SK-N-MC (cell line): ENCODE measurements at places on chromosomes 16 and 17.

DNA sequence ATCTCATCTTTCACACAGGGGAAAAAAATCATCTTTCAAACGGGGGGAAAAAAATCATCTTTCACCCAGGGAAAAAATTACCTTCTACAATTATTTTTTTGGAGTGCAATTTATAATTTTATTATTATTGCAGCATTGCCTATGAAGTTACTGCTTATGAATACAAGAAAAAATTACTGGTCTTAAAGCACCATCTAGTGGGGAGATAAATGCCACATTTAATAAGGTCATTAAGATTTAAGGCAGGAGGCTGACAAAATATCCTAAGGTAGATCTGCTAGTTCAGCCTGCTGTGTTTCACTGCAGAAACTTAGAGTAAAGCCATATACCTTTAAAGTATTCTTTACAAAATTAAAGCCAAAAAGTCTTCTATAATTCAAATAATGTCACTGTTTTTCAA, 13.7 kb downstream of the SHCBP1 start:
- DNase-seq: no peak

DNA sequence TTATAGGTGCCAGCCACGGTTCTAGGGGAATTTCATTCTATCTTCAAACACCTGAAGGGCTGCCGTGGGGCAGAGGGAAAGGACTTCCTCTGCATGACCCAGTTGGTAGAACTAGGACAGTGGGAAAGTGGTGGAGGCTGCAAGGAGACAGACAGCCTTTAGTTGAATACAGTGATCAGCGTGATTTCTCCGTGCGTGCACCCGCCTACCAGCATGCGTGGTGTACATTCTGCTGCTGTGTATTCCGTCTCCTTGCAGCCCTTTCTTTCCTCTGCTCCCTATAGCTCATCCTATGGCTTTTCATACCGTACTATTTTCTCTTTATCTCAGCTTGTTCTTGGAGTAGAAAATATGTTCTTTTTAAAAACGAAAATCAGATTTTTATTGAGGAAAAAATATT, 146.9 kb downstream of the MRM1 start:
- no peak for DNase-seq

DNA sequence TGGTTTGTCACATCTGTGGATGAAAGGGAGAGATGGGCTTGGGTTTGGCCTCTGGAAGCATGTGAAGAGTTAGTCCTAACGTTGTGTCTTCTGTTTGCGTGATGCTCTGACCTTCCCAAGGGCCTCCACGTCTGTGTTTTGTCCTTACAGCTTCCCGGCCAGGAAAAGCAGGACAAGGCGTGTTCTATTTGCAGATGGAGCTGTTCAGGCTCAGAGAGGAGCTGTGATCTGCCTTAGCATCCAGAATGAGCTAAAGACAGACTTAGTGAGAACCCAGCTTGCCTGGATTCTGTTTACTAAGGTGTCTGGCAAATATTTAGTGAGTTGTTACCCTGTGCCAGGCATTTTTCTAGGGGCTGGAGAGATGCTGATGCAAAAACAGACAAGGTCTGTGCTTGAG, 282.1 kb downstream of the CBLN1 start:
- DNase-seq: no peak

GRCh38 chr17:55254375-55254774, 10.4 kb upstream of the HLF start:
- no peak for DNase-seq

DNA sequence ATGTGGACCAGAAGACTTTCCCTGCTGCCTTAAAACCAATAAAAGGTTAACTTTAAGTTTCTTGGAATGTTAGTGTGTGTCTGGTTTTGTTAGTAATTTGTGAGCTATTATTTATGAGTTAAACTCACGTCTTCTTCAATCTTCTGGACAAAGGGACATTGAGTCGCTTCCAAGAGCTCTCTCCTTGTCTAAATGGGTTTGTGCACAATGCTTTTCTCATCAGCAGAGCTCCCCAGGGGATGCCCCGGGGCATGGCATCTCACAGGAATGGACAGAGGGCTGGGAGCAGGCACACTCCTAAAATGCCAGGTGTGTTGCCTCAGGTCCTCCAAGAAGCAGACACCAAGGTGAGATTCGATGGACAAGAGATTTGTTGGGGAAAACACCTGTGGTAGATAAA, 90.5 kb downstream of the RGS9 start:
- no peak for DNase-seq

GRCh38 chr17:2150806-2151205, 95.9 kb downstream of the HIC1 start:
- no peak for DNase-seq

DNA sequence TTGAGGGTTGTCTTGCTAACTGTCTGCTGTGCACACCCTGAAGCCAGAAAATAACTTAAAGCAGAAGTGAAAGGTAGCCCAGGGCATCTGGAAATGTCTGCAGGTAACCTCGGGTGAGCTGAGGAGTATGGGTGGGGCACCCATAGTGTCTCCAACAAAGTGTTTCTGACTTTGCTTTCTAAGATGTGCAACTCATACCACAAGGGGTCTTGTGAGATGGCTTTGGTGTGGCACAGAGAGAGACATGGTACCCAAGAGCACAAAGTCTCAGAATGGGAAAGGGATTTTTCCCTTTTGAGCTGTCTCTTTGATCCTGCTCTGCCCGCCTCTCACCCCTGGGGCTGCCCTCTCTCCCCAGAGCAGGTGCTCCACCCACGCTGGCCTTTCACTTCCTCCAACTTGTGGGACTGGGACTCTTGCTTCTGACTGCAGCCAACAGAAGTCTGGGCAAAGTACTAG, 6.9 kb downstream of the CHD9 start:
- DNase-seq: no peak

GRCh38 chr16:31043898-31044481, 10.6 kb downstream of the STX4 start:
- DNase-seq: no peak

DNA sequence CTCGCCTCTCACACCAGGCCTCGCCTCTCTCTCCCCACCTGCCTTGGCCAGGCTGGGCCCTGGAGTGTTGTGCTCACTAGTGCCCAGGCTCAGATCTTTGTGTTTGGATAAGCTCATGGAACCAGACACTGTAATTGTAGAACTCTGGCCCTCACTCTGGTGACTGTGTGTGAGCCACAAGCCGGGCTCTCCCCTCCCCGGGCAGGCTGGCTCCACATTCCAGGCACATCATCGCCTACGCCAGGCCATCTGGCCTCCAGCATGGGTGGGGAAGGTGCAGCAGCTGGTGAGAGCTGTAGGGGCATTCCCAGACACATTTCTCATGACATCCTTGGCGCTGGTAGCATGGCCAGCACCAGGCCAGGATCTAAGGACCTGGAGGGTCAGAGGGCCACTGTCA, 202.3 kb downstream of the RAB11FIP4 start:
- DNase-seq: no peak
